IPS-NIHi11 (cell line): ENCODE measurements at places on chromosomes 6 and 20.
A peak's percentile ranks its signal among the peaks of the same experiment; 100 is the strongest.

DNA sequence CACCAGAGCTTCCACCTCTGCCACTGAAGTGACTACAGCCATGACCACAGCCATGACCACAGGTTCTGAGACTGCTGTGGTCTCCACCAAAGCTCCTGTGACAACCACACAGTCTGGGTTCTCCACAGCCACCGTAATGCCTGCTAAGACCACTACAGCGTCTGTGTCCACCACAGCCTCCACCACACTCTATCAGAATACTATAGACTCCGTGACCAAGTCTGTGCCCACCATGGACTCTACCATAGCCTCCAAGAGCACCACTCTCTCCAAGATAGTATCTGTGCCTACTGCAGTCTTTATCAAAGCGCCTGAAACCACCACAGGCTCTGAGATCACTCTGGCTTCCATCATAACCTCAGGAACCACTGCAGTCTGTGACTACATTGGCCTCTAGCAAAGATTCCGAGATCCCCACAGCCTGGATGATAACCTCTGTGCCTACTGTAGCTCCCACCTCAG is 18.3 kb upstream of the MUC21 start:
- no peak for DNase-seq

DNA sequence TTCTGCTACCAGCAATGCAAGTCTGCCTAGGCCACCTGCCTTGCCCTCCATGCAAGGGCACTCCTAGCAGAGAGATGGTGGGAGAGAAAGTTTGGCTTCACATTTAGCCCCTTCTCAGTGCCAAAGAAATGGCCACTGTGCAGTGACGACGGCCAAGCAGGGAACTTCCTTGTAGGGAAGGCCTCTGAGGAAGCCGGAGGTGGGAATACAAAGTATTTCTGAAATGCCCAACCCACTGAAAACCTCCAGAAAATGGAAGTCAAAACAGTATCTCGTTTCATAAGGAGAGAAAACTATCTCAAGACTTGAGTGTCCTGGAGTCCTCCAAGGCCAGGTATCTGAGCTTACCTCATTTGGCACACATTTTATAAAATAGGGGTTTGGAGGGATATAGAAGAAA is 42.7 kb downstream of the JAG1 start:
- DNase-seq: no peak

DNA sequence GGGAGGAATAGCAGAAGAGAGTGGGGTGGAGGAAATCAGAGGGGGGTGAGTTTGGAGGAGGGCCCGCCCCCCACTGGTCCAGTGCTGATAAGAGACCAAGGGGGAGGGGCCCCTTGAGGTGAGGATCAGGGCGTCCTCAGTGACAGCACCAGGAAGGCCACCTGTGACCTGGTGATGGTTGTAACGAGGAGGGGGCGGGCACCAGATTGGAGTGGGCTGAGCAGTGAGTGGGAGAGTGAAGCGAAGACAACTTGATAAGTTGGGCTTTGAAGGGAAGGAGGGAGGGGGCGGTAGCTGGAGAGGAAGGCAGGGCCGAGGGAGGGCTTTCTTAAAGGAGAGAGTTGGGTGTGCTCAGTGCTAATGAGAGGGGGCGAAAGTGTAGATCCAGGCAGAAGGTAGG is 30.7 kb downstream of the CDH22 start:
- DNase-seq: peak; percentile 43

DNA sequence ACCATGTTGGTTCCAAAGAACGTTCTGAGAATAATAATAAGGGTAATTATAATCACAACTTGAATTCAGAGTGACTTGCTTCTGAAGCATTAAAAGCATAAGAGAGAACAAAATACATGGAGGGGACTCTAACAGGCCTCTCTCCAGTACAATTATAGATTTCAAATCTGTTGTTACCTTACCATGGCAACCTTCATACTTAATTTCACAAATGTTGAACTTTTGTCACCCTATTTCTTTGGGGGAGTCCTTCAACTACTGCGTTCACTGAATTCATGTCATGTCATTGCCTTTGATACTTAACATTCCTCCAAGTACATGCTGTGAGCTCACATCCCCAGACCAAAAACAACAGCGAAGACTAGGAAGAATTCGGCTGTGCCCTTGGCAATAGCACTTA is 104.0 kb downstream of the MKKS start:
- no peak for DNase-seq

DNA sequence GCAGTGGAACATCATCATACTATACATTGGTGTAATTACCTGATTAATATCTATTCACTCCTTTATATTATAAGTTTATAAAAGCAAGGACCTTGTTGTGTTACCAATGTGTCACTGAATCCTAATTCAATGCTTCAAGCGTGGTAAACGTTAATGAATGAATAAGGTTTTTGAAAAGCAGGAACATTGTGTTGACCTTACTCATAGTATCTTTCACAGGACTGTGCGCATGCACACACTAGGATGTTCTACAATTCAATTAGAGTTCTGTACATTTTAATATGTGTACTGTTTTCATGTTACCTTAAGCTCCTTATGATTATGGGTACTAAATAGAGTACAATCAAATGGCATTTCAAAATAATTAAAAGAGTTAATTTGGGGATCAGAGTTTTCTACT is 578.5 kb downstream of the BMP2 start:
- no peak for DNase-seq
